SW 1271 (cell line): ENCODE measurements at places on chromosomes 1 and 21.
A peak's percentile ranks its signal among the peaks of the same experiment; 100 is the strongest.

- DNase-seq = no peak
Observed at GRCh38 chr1:116193768-116194167, 82.6 kb downstream of the MAB21L3 start.

GRCh38 chr1:4101459-4102161 lies 201.5 kb upstream of the C1orf174 start:
- no peak for DNase-seq

- no peak for DNase-seq
Observed at GRCh38 chr1:167526667-167527383, 8.5 kb upstream of the CD247 start.

DNA sequence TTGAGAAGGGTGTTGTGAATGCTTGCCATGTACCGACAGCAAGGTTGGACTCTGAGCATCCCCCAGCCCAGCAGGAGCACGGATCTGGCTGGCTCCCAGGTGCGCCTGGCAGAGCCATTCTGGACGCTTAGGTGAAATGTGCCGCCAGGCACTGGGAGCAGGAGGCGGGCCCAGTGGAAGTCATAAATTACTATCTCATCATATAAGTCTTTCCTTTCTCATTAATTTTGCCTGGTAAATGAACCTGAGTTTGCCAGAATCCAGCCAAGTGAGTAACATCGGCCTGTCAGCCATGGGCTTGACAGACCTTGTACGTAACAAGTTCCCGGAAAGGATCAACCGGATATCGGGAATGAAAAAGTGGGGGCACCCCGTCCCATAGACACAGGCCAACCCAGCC lies 179.5 kb upstream of the ARHGEF16 start:
- DNase-seq = no peak

DNA sequence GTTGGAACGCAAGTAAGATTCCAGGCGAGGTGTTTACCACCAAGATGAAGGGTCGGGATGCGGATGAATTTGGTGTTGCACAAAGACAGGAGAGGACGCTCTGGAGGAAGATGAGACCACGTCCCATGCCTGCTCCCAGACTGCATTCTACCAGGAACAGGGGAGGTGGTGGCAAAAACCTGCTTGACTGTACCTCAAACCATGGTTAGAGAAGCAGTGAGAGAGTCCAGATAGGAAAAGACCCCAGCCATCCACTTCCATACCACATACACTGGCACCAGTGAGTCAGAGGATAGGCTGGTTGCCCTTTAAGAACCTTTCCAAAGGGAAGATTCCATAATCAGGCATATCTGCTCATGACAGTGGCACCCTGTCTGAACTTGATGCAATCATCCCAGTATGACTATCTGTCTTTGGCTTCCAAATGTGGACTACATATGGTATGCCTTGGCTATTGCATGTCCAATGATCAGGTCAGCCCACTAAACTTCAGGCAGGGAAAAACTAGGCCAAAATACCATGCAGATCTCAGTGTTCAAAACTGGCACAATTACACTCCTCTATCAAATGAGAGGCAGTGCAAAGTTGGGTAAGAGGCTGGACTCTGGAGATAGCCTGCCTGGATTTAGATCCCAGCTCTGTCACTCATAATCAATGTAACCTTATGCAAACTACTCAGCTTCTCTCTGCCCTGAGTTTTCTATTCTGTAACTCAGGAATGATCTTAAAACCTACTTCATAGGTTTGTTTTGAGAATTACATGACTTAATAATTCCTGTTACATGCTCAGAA lies 20.6 kb downstream of the NPR1 start:
- DNase-seq = no peak

GRCh38 chr1:81230983-81231728 lies 569.6 kb upstream of the ADGRL2 start:
- DNase-seq = no peak

DNA sequence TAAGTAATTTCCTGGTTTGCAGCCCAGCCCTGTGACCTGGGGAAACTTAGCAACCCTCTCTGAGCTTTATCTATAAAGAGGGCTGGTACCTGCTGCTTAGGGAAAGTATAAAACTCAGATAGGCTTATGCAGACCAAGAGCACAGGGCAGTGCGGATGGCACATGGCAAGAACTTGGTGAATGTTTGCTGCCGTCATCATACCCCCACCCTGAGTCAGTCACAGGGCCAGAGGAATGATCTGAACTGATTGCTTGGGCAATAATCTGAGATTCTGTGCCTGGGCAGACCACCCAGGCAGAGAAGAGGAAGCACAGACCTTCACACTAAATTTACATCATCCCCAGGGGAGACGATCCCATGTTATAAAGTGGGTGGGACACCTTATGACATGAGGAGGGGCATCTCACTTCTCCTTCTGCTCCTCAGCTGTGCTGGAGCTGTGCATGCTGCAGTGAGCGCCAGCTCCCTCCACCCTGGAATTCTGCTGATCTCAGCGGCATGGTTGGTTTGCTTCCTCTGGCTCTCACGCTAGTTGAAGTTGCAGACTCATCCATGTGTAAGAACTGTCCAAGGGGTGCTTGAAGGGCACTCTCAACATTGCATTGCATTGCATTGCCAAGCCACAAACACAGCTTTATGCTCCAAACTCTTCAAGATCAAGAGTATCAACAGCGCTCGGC lies 197.1 kb downstream of the AJAP1 start:
- DNase-seq = no peak

GRCh38 chr1:117652421-117652820 lies 46.6 kb downstream of the TENT5C start:
- DNase-seq = no peak

DNA sequence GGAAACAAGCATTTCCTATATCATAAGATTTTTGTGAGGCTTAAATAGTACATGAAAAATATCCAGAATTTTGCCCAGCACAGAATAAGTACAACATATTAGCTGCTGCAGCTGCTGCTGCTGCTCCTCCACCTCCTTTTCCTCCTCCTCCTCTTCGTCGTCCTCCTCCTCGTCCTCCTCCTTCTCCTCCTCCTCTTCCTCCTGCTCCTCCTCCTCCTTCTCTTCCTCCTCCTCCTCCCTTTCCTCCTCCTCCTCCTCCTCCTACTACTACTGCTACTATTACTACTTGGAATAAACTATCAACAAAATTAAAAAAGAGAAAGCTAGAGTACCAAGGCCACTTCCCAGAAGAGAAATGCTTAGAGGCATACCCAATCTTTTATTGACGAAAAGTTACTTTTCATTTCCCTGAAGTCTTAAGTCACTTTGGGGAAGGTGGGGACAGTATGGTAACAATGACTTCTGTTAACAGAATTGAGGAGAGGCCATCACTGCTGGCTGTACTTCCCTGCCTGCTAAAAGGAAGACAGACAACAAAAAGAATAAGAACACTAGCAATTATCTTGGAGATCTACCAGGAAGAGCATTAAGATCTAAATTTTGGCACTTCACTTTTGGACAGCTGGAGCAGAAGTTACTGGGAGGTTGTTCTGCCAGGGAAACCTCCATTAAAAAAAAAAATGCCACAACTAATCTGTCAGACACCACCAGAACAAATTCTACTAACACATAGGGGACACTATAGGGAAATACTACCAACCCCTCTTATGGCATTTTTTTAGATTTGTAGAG lies 7.1 kb downstream of the DENND1B start:
- no peak for DNase-seq

- no peak for DNase-seq
Observed at GRCh38 chr1:234970401-234970730, 158.3 kb downstream of the TOMM20 start.

- no peak for DNase-seq
Observed at GRCh38 chr1:22141554-22142314, 1.2 kb downstream of the WNT4 start.

- no peak for DNase-seq
Observed at GRCh38 chr1:221886743-221887414, 145.0 kb upstream of the DUSP10 start.

GRCh38 chr1:208737161-208737560 lies 493.0 kb upstream of the PLXNA2 start:
- DNase-seq = no peak

DNA sequence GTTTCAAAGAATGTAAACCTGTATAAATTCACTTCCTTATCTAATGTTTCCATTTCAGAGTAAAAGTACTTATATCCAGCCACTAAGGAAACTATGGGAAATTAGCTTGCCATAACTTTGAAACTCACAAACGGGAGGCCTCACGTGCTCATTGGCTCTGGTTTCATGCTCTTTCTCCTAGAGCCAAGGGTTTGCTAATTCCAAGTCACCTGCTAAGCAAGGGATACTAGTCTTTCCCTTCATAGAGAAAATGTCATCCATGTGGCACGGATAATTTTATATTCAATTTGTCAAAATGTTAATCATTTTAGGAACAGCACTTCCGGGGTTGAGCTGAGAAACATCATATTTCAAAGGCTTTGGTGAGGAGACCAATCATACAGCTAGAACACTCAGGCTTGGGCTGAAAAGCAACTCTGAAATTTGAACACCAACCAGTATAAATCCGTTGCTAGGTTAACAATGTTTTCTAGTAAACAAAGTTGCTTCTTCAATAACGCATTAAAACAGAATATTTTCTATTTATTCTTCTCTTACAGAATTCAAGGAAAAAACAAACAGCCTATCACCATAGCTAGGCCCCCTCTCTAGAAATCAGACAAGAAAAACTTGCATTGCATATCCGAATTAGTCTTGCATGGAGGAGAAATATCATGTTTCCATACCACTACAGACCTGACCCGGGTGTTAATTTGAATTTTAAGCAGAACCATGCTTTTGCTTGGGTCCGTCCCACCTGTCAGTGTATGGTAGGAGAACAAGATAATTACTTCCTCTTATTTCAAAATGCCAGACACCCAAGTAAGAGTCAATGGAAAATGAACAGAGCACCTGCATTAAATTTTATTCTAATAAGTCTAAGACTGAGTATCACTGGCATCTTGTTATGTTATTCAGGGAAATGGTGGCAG lies 196.1 kb upstream of the ESRRG start:
- no peak for DNase-seq

- peak; percentile 40 for DNase-seq
Observed at GRCh38 chr1:205488074-205488723, 16.3 kb upstream of the CDK18 start.

DNA sequence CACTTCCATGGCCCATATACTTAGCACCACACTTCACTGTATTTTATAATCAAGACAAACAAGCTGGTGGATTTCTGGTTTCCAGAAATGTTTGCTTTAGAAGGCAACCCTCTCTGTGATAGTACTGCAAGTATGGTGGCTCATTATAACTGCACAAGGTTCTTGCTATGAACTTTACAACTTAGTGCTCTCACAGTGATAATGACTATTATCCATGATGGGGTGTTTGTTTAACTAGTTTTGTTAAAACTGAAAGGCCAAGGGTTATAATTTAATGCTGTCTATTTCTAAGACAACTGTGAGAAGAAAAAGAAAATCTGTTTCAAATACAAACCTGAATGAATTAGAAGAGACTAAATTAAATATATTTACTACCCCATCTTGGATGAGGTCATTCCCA lies 903.2 kb downstream of the ADGRL2 start:
- DNase-seq = no peak

DNA sequence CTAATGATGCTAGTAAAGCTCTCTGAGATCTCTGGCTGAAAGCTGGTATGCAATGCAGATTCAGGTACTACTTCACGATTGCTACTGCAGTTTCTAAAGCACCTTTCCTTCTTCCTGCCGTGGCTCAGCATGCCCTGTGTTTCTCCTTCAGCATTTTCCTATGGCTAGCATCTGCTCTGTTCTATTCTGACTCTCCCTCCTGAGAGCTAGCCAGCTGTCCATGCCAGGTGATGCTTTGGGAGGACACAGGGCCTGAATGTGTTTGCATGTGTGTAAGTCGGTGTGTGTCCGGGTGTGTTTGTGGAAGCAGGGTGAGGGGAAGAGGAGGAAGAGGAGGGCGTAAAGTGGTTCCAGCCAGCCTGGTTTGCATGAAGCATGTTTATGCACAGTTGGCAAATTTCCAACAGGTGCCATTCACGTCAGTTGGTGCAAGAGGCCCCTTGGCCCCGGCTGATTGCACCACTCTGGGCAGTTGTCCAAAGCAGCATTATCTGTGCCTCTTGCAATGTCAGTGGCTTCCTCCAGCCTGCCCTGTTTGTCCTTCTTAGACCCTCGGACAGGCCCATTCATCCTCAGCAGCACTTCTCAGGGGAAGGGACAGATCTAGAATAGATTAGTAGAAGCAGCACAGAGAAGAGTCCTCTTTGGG lies 433.3 kb downstream of the DISC1 start:
- DNase-seq = no peak

- DNase-seq = no peak
Observed at GRCh38 chr1:182309631-182310351, 81.8 kb downstream of the GLUL start.

- no peak for DNase-seq
Observed at GRCh38 chr1:44238660-44239059, 25.4 kb downstream of the DMAP1 start.

- DNase-seq = no peak
Observed at GRCh38 chr1:156438278-156438987, 62.1 kb downstream of the MEF2D start.

DNA sequence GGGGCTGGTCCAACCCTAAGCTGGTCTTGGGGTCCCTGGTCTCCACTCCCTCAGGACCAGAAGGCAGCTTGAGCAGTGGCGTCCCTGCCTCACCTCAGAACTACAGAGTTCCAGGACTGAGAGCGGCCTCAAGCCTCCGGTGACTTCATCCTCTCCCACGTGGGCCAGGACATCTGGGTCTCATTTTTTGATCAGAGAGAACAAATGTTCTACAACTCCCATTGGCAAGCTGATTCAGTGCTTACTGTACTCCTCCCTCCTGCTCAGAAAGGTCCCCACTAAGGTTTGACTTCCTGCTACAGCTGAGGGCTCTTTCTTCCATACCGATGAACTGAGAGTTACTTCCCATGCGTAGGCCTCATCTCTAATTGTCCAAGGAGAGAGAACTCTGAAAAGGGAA lies 78.5 kb downstream of the PLXNA2 start:
- DNase-seq = no peak

- DNase-seq = no peak
Observed at GRCh38 chr1:90144820-90145219, 149.9 kb downstream of the ZNF326 start.

- no peak for DNase-seq
Observed at GRCh38 chr21:44766818-44767354, 34.7 kb downstream of the UBE2G2 start.

- DNase-seq = no peak
Observed at GRCh38 chr1:207993477-207994445, 82.8 kb upstream of the CD34 start.

- DNase-seq = no peak
Observed at GRCh38 chr1:216807696-216808095, 84.5 kb upstream of the ESRRG start.

DNA sequence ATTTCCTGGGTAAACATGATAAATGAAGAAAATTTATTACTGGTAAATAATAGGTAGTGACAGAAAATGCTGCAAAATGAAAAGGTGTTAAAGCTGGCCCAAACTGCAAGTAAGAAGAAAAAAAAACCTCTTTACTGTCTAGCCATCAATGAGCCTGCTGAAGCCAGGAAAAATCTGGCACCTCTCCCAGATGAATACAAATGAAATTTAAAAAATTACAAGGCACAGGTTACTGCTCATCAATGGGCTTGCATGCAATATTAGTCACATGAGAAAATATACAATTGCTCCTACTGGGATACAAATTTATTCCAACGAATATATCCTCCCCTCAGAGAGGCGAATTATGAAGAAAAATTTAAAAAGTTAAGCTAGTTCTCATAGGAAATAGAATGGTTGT lies 1422.5 kb downstream of the KCNT2 start:
- DNase-seq = no peak
